Caki2 (cell line): ENCODE measurements at places on chromosomes 3 and 15.
A peak's percentile ranks its signal among the peaks of the same experiment; 100 is the strongest.

GRCh38 chr15:39874890-39875549 lies 45.0 kb downstream of the GPR176 start:
- DNase-seq, result peak; percentile 19

- DNase-seq, result no peak
Measured at GRCh38 chr3:42228796-42229195, 37.2 kb downstream of the CCK start.

GRCh38 chr3:119586733-119587172 lies 7.5 kb downstream of the ADPRH start:
- DNase-seq, result no peak

- DNase-seq, result peak; percentile 67
Measured at GRCh38 chr3:159877924-159878323, 110.7 kb upstream of the IL12A start.

DNA sequence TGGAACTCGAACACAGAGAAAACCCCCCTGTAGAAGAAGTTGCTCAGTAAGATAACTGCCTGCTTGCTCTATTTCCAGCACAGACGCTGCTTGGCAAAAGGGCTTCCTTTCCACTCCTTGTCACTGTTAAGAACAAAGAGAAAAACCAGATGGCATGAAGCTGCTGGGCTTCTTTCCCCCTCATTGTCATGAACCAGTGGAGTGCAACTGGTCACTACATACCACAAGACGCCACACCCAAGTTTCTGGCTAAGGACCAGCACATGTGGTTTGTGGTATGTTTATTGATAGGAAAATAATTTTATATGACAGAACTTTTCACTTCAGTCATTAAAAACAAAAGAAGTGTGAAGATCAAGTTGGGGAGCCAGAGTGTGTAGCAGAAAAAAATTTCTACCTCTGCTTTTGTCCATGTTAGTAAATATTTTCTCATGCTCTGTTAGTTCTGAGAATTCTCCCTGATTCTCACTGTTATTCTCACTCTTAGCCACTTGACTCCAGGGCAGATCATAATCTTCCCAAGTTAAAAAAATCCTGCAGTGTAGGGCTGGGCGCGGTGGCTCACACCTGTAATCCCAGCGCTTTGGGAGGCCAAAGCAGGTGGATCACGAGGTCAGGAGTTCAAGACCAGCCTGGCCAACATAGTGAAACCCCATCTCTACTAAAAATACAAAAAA lies 37.9 kb downstream of the CLK3 start:
- peak; percentile 86 for DNase-seq

GRCh38 chr3:37050282-37050681 lies 57.0 kb downstream of the MLH1 start:
- DNase-seq, result no peak

DNA sequence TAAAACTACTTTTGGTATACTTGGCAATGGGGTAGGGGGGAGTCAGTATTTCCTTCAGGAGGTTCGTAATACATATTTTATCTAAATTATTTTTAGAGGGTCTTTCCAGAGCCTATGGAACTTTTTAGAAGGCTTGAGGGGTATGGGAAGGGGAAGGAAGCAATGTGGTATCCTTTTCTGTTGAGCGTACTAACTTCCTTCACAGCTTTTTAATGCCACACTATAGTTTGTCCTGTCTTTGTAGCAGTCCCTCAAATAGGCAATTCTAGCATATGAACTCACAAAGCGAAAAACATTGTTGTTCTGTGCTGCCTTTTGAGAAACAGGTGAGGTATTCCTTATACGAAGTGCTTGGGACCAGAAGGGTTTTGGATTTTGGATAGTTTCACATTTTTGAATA lies 22.3 kb upstream of the P2RY13 start:
- no peak for DNase-seq

DNA sequence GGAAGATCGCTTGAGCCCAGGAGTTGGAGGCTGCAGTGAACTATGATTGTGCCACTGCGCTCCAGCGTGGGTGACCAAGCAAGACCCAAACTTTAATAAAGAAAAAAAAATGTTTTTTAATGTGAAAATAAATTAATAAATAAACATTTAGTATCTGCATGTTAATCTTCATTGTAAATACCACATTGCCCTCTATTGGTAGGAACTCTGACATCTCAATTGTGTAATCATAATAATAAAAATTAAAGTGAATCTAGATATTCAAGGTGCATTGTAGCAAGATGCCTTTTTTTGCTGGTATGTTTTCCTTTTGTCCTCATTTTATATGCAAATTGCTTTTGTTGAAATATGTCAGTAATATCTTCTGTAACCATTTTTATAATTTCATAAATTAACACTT lies 95.0 kb upstream of the LIMD1 start:
- DNase-seq, result no peak

- DNase-seq, result no peak
Measured at GRCh38 chr3:8020047-8020841, 481.4 kb upstream of the LMCD1 start.

DNA sequence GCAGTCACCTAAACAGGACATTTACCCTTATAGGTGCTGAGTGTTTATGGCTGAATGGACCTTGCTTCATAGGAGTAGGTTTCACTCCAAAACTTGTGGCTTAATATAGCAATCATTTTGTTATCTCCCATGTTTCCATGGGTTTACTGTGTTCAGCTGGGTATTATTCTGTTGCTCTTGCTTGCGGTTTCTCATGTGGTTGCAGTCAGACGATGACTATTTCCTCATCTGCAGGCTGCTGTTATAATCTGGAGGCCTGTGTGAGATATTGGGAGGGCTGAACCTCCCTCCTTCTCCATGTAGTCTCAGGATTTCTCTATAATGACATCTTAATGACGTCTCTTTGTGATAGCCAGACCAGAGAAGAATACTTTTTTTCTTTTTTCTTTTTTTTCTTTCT lies 98.1 kb downstream of the ZPLD1 start:
- DNase-seq, result no peak

GRCh38 chr3:120174811-120175539 lies 80.7 kb upstream of the GSK3B start:
- no peak for DNase-seq

DNA sequence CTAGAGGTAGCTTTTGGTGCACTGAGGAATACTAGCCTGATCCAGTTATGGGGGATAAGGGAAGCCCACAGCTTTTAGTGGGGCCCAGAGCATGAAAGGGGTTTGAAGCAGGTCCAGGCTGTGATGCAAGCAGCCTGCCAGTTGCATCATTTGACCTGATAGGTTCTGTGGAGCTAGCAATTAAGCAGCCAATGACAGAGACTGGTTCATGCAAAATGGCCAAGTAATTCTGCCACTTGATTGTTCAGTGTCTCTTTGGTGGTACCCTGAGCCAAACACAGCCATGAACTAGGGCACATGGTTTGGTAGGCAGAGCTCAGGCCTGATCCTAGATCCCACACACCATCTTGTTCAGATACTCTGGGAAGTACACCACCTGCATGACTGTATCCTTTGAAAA lies 91.0 kb upstream of the PRR23C start:
- DNase-seq, result no peak

- no peak for DNase-seq
Measured at GRCh38 chr3:105516972-105517371, 150.3 kb downstream of the ALCAM start.

- peak; percentile 85 for DNase-seq
Measured at GRCh38 chr15:78859971-78860719, 12.5 kb upstream of the MORF4L1 start.

- no peak for DNase-seq
Measured at GRCh38 chr3:20056725-20057611, 16.7 kb downstream of the KAT2B start.

DNA sequence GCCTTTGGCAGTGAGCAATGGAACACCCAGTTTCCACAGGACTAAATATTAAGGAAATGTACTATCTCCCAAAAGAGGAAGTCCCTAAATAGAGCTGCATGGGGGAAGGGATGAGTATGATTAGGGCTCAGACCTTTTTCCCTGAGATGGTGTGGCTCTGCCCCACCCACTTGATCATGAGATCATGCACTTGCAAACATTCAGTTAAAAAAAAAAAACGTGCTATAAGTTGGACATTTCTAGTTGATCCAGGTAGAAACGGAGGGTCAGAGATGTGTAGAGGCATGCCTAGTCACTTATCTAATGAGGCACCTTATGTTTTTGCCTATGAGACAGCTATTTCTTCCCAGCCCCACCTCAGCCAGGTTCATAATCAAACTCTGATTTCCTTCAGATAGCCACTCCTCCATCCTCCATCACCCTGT lies 24.5 kb upstream of the SSR3 start:
- DNase-seq, result no peak

DNA sequence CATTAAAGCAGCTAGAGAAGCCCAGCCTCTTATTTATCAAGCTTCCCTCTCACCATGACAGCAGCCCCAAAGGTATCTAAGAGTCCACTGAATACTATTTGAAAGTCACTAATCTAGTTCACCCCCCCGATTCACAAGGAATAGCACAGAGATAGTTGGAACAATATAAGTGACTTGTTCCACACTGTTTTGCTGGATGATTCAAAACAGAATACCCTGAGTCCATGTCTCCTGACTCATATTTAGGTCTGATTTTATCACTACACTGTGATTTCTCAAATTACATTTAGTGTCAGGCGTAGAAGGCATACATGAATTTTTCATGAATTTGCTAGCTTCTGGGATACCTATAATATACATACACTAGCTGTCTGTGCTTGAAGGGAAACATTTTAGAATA lies 18.7 kb upstream of the EOGT start:
- no peak for DNase-seq

GRCh38 chr3:123648696-123649405 lies 64.0 kb upstream of the HACD2 start:
- no peak for DNase-seq

GRCh38 chr3:187735837-187736236 lies 9.4 kb downstream of the BCL6 start:
- DNase-seq, result no peak

- no peak for DNase-seq
Measured at GRCh38 chr3:46527239-46527638, 29.5 kb downstream of the RTP3 start.

DNA sequence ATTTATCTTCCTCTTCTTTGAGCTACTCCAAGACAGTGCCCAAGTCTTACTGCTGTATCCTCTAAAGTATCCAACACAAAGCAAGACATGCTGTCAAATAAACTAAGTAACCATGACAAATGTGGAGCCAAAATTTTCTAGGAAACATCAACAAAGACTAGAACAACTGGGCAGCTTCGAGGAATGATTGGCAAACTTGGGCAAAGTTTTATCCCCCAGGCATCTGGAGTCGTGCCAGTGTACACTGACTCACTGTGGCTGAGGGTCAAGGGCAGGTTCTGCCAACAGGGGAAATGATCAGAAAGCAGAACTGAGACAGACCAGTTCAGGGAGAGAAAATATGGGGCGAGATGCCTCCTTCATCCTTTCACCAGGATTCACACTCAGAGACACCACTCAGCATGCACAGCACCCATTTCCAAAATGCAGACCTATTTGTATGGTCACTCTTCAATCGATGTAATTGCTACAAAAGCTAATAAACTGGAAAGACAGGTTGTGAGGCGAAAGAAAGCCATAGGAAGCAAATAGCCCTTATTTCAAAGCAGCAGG lies 65.8 kb downstream of the MB21D2 start:
- peak; percentile 96 for DNase-seq

DNA sequence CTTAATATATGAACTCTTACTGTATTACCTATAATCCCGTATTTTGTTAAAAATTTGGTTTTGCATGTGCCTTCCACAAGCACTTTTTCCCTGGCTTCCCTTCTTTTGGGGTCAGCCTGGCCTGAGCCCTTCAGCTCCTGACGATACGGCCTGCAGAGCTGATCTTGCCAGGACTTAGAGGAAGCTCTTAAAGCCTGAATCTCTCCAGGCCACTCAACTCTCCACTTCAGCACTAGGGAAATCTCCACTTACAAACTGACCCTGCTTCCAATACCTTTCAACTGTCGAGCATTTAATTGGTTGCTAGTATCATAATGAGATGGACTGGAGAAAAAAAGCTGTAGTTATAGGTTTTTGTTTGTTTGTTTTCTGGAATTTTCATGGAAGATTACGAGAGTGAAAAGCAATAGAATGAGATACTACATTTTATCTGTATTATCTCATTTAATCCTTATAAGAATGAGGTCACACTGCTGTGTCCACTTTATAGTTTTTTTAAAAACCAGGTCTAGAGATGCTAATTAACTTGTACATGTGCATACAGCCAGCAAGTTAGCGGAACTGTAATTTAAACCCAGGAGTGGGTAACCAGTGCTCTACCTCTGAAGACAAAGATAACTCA lies 54.8 kb downstream of the ZBTB38 start:
- DNase-seq, result no peak

DNA sequence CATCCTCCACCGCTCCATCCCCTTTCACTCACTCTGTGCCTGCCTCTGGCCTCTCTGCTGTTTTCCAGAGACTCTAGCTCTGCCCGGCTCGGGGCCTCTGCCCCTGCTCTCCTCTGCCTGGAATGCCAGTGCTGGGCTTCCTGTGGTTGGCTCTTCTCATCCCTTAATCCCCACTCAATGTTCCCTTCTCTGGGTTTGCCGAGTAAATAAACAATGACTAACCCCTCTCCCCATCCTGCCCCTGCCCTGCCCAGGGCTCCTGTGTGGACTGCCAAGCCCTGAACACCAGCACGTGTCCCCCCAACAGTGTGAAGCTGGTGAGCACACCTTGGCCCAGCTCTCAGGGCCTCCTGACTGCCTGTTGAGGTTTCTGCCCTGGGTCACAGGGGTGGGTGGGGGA lies 12.2 kb downstream of the STAB1 start:
- no peak for DNase-seq

- DNase-seq, result no peak
Measured at GRCh38 chr15:70049701-70050301, 47.9 kb downstream of the TLE3 start.

DNA sequence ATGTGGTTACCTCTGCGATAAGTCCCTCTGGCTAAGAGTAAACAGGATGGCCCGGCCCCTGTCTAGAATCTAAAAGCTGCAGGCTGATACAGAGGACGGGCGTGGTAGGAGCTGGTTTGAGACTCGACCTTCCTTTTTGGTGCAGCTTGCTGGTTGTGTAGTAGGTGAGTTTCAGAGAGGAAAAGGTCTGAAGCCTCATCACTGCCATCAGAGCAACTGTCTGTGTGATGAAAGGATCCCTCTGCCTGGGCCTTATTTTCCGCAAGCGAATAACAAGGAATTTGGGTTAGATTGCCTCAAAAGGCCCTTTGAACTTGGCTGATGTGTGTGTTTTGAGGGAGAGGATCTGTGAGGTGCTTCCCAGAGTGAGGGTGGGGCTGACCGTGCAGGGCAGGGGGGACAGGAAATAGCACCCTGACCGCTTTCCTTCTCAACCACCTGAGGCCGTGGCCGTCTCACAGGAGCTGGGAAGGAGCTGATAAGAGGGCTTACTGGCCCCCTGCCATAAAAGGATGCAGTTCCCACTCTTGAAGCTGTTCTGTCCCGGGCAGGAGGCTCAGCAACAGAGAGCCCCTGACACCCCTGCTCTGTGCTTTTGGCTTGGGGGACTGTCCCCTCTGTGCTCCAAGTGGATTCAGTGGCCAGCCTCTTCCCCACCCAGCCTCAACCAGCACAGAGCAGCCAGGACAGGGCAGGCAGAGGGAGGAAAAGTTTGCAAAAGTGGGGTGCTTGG lies 45.6 kb upstream of the TFRC start:
- DNase-seq, result no peak

GRCh38 chr3:149473357-149474249 lies 894 bp upstream of the TM4SF4 start:
- DNase-seq, result peak; percentile 85
